ENCODE measurements at places on chromosomes 2 and 18. TPM values are rescaled to one million over a fixed set of nuclear protein-coding genes. Genes with fewer than 3 reads are reported as not detected.

DNA sequence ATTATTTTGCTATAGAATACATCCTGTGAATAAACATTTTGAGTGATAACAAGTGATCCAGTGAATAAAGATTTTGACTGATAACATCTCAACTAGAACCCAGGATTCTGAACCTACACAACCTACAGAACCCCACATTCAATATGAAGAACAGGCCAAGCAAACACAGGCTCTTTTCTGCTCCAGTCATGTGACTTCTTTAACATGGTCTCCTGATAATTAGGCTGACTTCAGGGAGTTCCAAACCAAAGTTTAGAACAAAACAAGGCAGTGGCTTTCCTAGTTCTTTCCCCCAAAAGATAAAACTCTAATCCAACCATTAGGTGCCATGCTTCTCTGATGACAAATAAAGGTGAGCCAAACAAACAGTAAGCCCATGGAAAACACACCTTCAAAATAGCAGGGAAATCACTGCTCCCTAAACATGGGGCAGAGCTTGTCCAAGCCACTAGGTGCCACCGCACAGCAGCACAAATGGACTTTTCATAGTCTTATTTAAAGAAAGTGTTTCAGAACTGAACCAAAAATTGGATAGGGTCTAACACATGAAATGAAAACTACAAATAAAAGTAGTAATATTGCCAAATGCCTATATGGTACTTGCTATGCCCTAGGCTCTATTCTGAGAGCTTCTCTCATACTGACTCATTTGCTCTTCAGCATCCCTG, 95.3 kb downstream of the EVA1A start:
- DNase-seq = peak; percentile 26

GRCh38 chr2:200042944-200043343, 87.6 kb downstream of the MAIP1 start:
- DNase-seq = no peak

DNA sequence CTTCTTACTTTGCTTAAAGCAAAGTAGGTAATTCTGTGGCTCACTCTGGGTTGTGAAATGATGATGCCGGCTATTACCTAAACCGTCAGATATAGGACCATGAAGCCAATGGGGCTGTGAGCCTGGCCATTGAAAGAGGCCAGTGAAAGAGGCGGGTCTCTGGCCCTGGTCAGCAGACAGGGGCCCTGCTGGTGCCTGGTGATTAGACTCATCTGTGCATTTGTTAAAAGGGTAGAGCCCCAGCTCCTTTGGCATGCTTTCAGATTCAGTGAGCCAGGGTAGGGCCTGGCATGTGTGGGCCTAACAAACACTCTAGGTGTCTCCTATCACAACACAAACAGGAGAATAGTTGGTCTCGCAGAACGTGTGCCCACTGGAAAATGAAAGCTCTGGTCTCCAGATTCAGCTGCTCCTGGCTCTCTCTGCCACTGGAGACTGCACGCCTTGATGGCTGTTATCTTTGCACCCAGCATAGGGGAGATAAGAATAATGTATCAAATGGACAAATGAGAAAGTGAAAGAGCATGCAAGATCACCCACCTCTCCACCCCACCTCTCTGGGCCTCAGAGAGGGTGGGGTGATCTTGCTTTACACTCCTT, 6.9 kb downstream of the LRRC30 start:
- DNase-seq = no peak

DNA sequence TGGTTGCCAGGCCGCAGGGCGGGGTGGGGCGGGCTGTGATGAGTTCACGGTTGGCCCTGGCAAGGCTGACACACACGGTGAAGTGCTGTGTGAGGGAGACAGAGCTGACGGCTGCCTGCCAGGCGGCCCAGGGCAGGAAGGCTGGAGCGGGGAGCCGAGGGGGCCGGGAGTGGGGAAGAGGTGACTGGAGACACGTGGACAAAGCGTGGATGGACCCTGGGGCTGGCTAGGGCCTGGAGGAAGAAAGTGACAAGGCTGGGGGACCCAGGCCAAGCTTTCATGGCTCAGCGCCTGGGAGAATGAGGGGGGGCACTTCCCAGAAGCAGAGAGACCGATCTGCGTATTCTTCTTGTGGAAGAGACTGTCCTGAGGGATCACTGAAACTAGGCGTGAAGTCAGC, 123.2 kb downstream of the DYSF start:
- DNase-seq = no peak

- DNase-seq = no peak
Observed at GRCh38 chr2:236626391-236627150, 56.9 kb downstream of the ACKR3 start.

GRCh38 chr2:54803783-54804751, 80.6 kb downstream of the EML6 start:
- no peak for DNase-seq

GRCh38 chr2:88443353-88443938, 9.0 kb downstream of the FOXI3 start:
- DNase-seq = no peak

DNA sequence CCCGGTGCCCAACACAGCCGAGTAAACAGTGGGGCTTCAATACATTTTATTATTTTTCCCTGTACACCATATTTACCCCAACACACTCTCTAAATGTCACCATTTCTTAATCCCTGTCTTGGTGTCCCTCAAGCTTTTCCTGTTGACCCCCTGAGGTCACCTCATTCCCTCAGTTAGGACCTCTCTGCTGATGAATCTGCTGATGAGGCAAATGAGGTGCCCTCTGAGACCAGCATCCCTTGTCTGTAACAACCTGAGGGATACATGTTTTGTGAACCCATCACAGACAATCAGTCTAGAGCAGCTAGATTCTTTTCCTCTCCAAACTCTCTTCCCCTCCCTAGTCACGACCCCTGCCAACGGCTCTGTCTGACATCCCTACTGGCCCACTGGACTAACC, 127.6 kb downstream of the FSHR start:
- DNase-seq = no peak

GRCh38 chr18:45280481-45281276, 334.6 kb upstream of the SLC14A2 start:
- DNase-seq = no peak

- DNase-seq = peak; percentile 96
Observed at GRCh38 chr2:233251306-233252116, at the start of gene ATG16L1. Gene ATG16L1, plus strand, starts transcription at chr2:233251673. Its CDS starts 155 bp downstream, at chr2:233251828.

- no peak for DNase-seq
Observed at GRCh38 chr2:200040831-200041230, 85.4 kb downstream of the MAIP1 start.

GRCh38 chr2:127429844-127430425, 11.7 kb downstream of the PROC start:
- DNase-seq = no peak

DNA sequence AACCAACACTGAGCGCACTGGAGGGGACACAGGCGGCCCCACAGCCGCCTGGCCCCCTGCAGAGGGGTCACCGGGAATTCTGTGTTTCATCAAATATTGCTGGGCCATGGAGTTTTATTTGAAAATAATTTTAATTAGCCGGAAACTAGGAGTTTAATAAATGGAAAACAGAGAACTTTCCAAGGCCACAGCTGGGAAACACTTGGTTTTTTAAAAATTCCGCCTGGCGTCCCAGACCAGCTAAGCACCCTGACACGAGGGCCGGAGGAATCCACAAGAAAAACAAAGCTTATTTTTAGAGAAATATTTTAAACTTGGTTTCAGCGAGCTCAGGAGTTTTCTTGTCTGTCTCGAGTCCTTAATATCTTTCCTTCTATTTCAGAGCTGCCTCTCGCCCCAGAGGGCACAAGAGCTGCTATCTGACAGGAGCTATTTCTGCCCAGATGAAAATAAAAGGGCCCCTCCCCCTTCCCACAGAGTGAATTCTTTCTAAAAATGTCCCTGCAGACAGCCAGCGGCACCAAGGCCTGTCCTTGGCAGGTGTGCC, 8.2 kb downstream of the ZFP36L2 start:
- peak; percentile 71 for DNase-seq

DNA sequence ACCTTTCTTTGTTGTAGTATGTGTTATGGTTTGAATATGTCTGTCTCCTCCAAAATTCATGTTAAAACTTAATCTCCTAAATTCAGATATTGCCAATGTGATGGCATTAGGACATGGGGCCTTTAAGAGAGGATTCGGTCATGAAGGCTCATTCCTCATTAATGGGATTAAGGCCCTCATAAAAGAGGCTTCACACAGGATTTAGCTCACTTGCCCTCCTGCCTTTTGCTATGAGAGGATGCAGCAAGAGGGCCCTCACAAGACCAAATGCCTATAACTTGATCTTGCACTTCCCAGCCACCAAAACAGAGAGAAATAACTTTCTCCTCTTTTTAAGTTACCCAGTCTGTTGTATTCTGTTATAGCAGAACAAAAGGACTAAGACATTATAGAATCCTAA, 19.7 kb downstream of the ZBTB14 start:
- no peak for DNase-seq

DNA sequence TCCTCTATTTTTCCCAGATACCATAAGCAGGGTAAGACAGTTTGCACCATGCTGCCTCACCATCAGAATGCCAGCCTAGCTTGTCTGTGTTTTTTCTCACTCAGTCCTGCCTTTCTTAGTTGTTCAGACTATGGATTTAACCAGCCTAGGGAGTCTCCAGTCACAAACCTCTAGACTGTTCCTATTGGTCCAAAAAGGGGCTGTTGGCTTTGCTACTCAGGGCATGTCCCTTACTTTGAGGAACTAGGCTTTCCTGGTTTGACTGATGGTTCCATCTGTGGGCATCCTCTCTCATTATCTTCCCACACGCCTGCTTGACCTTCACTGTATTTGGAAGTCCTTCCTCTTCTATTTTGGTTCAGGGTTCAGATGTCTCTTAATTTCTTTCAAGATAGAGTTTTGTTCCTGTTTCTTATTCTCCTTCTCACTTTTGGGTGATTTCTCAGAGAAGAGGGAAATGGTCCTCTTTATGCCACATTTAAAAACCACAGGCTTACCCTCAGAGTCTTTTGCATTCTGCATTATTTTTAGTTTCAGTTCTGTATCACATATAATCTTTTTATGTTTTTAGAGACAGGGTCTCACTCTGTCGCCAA, 31.3 kb upstream of the TMEM131 start:
- DNase-seq = no peak

GRCh38 chr2:143160732-143161707, 31.8 kb downstream of the ARHGAP15 start:
- DNase-seq = no peak

GRCh38 chr2:205857520-205858237, 175.4 kb downstream of the NRP2 start:
- no peak for DNase-seq

DNA sequence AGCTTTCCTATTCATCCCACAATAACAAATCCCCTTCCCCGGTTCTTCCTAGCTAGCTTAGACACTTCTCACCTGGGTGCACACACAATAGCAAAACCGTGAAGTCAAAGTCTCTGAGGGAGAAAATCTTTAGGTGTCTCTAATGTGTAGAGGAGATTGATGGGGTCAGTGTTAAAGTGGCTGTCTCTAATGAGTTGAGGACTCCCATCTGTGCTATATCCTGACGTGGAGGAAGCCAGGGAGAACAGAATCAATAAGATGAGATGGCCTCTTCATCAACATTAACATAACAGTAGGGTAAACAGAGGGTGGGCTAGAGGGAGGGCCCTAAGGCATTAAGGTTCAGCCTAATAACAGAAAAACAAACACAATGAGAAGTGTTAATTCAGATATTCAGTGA, 120.4 kb downstream of the SLC5A7 start:
- DNase-seq = peak; percentile 29

DNA sequence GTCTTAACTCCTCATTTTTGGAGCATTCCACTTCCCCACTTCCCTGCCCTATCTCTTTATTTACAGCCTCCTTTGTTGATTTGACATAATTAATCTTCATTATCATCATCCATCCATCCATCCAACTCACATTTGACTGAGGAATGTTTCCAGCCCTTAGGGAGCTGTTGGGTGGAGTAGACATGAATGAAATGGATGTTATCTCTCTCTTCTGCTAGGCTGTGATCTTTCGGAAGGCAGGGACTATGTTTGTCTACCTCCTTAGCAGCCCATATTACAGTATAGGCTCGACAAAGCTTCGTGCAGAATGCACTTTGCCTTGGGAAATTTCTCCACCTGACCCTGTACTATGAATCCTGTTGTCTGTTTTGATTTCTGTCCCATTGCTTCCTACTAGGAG, 7.7 kb upstream of the EFEMP1 start:
- no peak for DNase-seq

- no peak for DNase-seq
Observed at GRCh38 chr2:71889759-71890684, 257.6 kb downstream of the CYP26B1 start.

- no peak for DNase-seq
Observed at GRCh38 chr2:16459606-16460005, 206.0 kb downstream of the CYRIA start.

DNA sequence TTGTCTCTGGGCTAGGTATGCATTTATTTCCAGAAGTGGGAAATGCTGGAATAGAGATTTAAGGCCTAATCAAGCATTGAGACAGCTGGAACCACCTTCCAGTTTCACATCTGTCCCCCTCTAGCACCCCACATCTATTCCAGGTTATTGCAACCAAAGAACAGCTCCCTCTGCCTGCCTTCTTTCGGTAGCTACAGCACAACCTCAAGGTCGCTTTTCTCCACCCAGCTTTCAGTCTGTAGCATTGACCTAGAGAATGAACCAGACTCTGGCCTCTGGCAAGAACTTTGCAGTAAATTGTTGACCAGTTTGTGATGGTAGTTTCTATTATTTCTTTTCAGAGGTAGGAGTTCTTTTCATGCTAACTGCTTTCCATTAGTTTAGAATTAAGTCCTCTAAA, 484.2 kb downstream of the DLGAP1 start:
- DNase-seq = no peak

DNA sequence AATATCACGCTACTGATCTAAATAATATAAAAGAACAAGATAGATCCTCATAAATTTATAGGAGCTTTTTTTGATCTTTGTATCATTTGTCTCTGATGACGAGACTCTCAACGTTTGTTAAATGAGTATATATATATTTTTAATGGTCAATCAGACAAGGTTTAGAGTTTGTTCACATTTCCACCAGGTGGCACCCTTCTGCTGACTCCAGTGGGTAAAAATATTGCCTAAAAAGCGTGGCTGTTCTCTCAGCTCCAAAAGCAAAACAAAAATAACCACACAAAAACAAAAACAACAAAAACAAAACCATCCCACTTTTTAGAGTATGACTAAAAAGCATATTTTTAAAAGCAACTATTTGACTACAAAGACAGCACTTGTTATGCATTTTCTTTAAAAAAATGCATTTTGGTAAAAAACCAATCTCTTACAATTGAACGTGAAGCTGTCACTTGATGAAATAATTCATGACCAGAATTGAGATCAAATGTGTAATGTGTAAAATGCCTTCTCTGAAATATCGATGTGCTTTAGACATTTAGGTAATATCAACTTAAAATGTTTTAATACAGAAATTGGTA, 723.2 kb downstream of the DPP10 start:
- peak; percentile 54 for DNase-seq

- no peak for DNase-seq
Observed at GRCh38 chr2:218986148-218986761, 1.3 kb upstream of the FEV start.

GRCh38 chr18:11115276-11115675, 34.1 kb downstream of the PIEZO2 start:
- DNase-seq = no peak

GRCh38 chr2:228503731-228504130, 322.2 kb upstream of the SPHKAP start:
- DNase-seq = no peak

Gene MSH6
- polyA plus RNA-seq = 83.5 TPM

Gene IL1RL2
- polyA plus RNA-seq = 0.98 TPM

Gene ANKRD23
- polyA plus RNA-seq = 3.9 TPM

Gene HRH4
- polyA plus RNA-seq = 0.07 TPM

Gene ALPG
- not detected for polyA plus RNA-seq

Gene RGPD4
- not detected for polyA plus RNA-seq

Gene TMEM247
- not detected for polyA plus RNA-seq

Gene SCTR
- 8.2 TPM for polyA plus RNA-seq
